ENCODE measurements at places on chromosomes 3 and 15.

DNA sequence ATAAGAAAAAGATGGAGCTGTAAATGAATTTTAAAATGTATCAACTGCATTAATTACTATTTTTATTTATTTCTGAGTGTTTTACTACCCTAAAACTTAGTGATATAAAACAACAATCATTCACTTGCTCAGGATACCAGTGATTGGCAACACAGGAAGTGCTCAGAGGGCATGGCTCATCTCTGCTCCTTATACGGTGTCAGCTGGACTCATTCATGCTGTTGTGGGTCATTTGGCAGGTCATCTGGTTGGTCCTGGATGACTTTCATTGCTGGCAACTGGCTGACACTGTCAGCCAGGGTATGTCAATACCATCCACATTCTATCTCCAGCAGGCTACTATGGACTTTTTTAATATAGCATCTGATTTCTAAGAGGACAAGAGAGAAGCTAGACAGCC is 689.6 kb upstream of the NECTIN3 start:
- no peak for DNase-seq

- DNase-seq: no peak
Observed at GRCh38 chr15:48945386-48945785, 18.3 kb downstream of the SHC4 start.

GRCh38 chr3:25007974-25008658 is 419.9 kb upstream of the RARB start:
- DNase-seq: no peak

GRCh38 chr3:127999509-128000106 is 52.6 kb upstream of the SEC61A1 start:
- no peak for DNase-seq

GRCh38 chr15:49062900-49063299 is 16.7 kb upstream of the SECISBP2L start:
- DNase-seq: no peak

- DNase-seq: no peak
Observed at GRCh38 chr3:69999140-70000027, at the start of gene SAMMSON. SAMMSON (plus strand) TSS chr3:69999733.

- DNase-seq: no peak
Observed at GRCh38 chr3:126394179-126394976, at the start of gene CFAP100. CFAP100 (plus strand) TSS chr3:126394909; CDS start chr3:126396001, 1,092 bp downstream.

GRCh38 chr3:104974316-104974715 is 392.4 kb upstream of the ALCAM start:
- DNase-seq: no peak

- no peak for DNase-seq
Observed at GRCh38 chr3:152261329-152261728, 7.4 kb upstream of the MBNL1 start.

DNA sequence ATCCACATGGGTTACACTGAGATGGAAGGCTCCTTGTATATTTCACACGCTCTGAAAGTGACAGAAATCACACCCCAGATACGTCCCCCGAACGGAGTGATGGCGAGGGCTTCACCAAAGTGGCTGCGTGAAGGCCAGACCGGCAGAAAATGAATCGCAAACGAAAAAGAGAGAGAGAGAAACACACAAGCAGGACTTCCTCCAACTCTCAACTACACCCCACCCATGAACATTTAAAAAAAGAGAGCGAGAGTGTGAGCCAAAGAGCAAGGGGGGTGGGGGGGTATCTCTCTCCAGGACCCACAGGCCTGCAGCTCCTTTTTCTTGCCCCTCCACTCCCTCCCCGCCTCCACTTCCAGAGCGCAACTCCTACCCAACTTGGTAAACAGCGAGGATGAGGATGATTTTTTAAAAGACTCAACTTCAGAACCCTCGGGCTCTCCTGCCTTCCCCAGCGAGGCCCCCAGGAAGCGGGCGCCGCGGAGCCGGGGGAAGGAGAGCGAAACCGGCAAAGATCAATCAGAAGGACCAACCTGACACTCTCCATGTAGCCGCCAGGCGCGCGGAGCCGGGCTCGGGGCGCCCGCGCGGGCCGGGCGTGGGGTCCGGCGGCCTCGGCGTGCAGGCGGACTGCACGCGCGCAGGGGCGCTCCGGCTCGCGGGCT is 519.1 kb downstream of the FOXP1 start:
- peak; percentile 38 for DNase-seq

GRCh38 chr15:63291507-63291906 is 14.1 kb downstream of the APH1B start:
- DNase-seq: no peak

DNA sequence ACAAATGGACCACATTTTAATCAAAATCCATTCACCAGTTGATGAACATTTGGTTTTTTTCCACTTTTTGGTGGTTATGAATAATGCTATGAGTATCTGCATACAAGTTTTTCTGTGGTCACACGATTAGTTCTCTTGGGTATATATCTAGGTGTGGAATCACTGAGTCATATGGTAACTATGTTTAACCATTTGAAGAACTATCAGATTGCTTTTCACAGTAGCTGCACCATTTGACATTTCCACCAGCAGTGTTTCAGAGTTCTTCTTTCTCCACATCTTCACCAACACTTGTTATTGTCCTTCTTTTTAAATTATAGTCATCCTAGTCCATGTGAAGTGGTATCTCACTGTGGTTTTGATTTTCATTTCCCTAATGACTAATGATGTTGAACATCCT is 33.3 kb upstream of the ATG7 start:
- DNase-seq: no peak

DNA sequence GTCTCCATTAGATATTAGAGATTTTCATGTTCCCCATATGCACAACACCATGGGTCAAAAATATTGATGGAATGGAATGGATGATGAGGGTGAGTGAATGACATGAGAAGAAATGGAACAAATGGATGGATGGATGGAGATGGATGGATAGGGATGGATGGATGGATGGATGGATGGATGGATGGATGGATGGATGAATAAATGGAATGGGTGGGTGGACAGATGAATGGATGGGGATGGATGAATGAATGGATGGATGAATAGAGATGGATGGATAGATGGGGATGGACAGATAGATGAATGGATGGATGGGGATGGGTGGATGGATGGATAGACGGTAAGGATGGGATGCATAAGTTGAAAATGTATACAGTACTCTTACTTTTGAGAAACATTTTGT is 18.6 kb downstream of the CFAP92 start:
- no peak for DNase-seq

GRCh38 chr3:52321481-52321880 is 5.4 kb downstream of the DNAH1 start:
- no peak for DNase-seq

DNA sequence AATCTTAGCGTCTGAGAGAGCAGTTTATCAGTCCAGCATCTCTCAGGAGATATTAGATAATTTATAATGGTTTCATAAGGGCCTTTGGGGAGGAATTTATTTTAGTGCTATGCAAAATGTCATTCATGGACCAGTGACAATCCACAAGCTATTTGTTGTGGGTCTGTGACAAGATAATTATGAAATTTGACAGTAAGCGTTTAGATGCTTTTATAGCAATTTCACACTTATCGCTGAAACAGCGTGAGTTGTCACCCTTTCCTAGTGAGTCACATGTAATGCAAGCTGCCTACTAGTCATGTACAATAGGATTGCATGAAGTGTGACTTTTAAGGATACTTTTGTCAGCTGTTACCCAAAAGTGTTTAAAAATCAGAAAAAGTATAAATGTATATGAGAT is 315.6 kb upstream of the THBS1 start:
- DNase-seq: no peak

DNA sequence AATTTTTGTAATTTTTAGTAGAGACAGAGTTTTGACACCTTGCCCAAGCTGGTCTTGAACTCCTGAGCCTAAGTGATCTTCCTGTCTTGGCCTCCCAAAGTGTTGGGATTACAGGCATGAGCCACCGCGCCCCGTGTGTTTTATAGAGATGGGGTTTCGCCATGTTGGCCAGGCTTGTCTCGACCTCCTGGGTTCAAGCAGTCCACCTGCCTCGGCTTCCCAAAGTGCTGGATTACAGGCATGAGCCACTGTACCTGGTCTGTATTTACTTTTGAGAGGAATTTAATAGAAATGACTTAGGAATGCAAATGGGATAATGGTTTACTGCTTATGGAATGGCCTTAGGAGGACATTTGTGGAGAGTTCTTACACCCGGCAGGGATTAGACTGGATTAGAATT is 10.8 kb downstream of the TATDN2 start:
- no peak for DNase-seq

DNA sequence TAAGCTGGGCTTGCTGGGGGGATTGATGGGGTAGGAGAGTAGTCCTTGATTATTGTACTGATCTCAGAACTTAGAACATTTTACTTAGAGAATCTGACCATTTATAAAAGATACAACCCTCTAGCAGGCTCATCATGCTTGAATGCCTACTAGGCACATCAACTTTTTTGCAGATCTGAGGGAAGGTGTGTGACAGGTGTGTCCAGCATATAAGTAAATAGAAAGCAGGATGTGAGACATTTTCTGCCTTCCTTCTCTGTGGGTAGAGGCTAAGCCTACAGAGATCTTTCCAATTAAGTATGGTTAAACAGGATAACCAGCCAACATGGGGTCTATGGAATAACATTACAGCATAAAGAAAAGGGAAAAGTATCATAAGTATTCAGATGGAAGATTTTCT is 159.1 kb downstream of the AKAP13 start:
- no peak for DNase-seq

DNA sequence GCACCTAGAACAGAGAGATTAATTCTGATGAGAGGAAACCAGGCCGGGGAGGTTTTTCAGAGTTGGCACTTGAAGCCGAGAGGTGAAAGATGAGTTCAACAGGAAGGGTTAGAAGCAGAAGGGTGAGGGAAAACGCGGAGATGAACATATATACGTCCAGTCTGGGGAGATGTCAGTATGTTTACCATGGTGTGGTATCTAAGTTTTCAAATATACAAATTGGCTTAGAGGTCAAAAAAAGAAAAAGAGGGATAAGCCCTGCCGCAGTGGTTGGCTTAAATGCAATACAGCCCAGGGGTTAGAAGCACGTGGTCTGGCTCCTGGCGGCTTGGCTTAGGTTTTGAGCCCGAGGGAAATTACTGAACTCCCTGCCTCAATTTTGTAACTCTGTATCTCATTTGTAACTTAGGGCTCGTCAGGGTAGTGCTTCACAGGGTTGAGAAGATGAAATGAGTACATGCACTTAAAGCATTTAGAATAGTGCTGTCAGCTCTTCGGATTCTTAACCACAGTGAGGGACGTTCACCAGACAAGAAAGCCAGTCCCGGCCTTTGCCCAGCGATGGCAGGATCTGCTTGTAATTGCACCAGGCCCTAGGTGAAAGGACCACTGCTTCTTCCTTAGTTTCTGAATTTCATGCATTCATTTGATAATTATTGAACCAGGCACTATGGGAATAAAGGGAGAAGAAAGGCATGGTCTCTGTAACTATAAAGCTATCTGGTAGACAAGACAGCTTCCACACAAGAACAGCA is 6.4 kb downstream of the HES1 start:
- DNase-seq: no peak

GRCh38 chr15:69807721-69808120 is 290.0 kb downstream of the TLE3 start:
- no peak for DNase-seq

DNA sequence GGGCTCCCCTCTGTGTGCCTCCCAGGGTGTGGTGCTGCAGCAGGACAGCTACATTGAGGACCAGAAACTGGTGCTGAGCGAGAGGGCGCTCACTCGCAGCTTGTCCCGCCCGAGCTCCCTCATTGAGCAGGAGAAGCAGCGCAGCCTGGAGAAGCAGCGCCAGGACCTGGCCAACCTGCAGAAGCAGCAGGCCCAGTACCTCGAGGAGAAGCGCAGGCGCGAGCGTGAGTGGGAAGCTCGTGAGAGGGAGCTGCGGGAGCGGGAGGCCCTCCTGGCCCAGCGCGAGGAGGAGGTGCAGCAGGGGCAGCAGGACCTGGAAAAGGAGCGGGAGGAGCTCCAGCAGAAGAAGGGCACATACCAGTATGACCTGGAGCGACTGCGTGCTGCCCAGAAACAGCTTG is 53.7 kb downstream of the KLHL25 start:
- DNase-seq: no peak

GRCh38 chr3:33918126-33918756 is 119.8 kb downstream of the PDCD6IP start:
- no peak for DNase-seq

- no peak for DNase-seq
Observed at GRCh38 chr15:64152507-64153387, 1.2 kb downstream of the SNX22 start.

DNA sequence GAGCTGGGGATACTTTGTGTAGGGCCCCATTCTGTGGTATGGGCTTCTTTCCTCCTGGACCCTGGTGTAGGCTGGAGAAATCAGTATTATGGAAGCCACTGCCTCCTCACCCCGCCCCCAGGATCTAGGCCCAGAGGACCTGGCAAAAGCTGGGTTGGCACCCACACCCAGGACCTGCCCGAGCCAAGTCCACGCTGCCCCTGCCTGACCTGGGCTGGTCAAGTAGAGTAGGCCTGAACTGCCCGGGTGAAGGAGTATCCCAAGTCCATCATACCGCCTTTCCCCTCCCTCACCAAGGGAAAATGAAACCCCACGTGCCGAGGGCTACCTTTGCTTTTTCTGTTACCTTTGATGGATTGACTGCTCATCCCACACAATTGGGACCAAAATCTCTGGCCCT is 37.7 kb upstream of the TRAK1 start:
- no peak for DNase-seq

- no peak for DNase-seq
Observed at GRCh38 chr3:29565236-29565635, 284.4 kb downstream of the RBMS3 start.

DNA sequence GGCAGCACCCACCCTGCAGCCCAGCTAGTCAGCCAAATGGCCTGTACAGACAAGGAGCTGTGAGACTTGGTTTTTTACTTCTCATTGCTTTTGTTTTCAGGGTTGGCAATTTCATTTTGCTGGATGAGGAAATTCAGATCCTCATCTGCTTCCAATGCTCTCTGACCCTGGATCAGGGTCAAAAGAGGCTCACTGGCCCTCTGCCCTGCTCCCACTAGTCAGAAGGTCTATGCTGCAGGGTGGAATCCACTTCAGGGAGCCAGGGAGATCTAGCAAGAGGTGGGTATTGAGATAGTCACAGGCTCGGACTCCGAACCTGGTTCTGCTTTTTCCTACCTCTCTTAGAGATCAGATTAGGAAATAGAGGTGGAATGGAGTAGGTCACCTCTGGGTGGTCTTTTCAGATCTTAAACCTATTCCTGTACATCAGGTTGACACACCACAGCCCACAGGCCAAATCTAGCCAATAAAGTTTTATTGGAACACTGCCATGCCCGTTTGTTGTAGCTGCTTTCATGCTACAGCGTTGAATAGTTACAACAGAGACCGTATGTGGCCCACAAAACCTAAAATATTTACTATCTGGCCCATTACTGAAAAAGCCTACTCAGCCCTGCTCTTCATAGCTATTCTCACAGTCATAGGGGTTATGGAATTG is 26.4 kb upstream of the GLCE start:
- no peak for DNase-seq

- no peak for DNase-seq
Observed at GRCh38 chr15:76196269-76197231, 114.7 kb downstream of the ETFA start.

DNA sequence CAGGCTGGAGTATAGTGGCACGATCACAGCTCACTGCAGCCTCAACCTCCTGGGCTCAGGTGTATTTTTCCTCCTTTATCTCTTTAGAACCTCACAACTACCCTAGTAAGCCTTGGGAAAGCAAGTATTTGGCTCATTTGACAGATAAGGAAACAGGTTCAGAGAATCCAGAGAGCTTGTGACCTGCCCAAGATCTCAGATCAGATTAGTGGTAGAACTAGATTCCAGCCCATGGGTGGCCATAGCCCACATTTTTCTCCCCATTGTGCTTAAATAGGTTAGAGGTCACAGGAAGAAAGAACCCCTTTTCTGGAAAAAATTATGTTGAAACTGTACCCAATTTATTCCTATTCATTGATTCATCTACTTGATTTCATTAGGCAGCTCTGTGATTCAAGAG is 64.3 kb downstream of the TSC22D2 start:
- DNase-seq: no peak
